OCI-LY7 (cell line): ENCODE measurements at places on chromosomes 5 and 9. TPM values are rescaled to one million over a fixed set of nuclear protein-coding genes. Genes with fewer than 3 reads are reported as not detected.

Gene OLFML2A
- total RNA-seq = 6.0 and 6.7 TPM in 2 replicates

- DNase-seq = no peak
Measured at GRCh38 chr5:1416856-1417469, 28.3 kb downstream of the SLC6A3 start.

DNA sequence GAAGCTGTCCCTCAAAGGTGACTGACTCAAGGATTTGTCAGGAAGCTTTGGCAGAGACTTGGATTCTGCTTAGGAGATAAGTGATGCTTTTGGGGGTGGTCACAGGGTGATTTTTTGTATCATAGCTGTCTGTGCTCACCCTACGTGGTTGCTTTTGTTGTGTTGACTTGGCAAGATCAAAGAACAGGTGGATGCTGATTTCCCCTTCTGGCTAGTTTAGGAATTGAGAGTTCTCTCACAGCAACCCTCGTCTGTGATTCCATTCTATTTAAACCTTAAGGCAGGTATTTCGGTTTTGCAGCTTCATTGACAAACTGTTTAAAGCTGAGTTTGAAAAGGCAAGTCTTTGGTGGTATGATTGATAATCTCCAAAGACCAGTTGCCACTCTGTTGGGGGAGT, 27.2 kb downstream of the ARHGAP26 start:
- DNase-seq = no peak

DNA sequence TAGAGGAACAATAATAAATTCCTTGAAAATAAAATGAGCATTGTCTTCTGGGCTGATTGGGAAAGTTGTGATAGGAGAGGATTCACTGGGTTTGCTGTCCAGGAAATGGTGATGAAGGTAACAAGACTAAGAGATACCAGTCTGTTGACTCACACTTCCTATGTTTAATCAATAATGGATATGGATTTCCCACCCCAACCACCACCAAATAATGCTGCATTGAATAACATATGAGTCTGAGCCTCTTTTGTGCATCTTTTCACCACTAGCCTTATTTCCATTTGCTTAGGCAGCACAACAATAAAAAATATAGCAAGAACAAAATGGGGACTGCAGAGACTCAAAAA, 120.2 kb upstream of the NFIB start:
- DNase-seq = no peak

- DNase-seq = no peak
Measured at GRCh38 chr9:136275655-136276429, 28.1 kb downstream of the CCDC187 start.
